ENCODE measurements at places on chromosomes 5 and 9.

- DNase-seq: no peak
Measured at GRCh38 chr5:53366245-53366644, 114.2 kb upstream of the FST start.

GRCh38 chr5:52802974-52803336, 15.2 kb downstream of the ITGA1 start:
- no peak for DNase-seq

GRCh38 chr5:163504079-163504931, 1.1 kb upstream of the MAT2B start:
- no peak for DNase-seq

DNA sequence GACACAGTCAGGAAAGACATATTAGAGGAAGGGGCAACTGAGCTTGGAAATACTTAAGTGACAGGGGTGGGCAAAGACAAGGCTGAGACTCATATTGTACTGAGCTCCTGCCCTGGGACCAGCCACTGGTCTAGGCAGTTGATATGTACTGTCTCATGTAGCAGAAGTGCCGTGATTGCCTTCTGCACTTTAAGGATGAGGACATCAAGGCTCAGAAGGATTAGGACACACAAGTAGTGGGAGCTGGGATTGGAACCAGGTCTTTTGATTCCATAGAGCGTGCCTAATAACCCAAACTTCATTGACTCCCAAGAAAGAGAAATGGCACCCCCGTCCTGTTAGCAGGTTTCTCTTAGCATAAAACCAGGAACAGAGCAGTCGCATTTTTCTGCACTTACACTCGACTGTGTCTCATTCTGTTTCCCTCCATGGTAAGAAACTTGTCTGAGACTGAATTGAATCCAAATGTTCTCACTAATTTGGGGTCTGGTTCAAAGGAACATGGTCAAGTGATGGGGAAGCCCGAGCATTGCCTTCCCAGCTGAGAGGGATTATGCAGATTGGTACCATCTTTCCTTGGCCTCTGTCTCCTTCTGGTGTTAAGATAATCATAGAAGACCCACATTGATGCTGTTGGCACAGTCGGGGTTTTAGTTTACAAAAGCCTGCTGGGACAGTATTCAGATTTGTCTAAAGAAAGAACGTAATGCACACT, 70.4 kb downstream of the ANGPTL2 start:
- no peak for DNase-seq

GRCh38 chr5:55544341-55544740, 9.6 kb upstream of the PLPP1 start:
- no peak for DNase-seq

- no peak for DNase-seq
Measured at GRCh38 chr5:53446908-53447307, 33.5 kb upstream of the FST start.

- no peak for DNase-seq
Measured at GRCh38 chr5:158513490-158514318, 586.0 kb downstream of the EBF1 start.
